Iris pigment epithelial cell (primary cell): ENCODE measurements at places on chromosomes 5 and 9.

- no peak for DNase-seq
Observed at GRCh38 chr9:73844135-73844534, 653.0 kb upstream of the RORB start.

- no peak for DNase-seq
Observed at GRCh38 chr5:110055302-110055701, 365.6 kb downstream of the MAN2A1 start.

GRCh38 chr5:117943541-117943940 is 1044.8 kb downstream of the DTWD2 start:
- DNase-seq: no peak

GRCh38 chr9:110371411-110372007 is 33.8 kb upstream of the TXNDC8 start:
- no peak for DNase-seq

DNA sequence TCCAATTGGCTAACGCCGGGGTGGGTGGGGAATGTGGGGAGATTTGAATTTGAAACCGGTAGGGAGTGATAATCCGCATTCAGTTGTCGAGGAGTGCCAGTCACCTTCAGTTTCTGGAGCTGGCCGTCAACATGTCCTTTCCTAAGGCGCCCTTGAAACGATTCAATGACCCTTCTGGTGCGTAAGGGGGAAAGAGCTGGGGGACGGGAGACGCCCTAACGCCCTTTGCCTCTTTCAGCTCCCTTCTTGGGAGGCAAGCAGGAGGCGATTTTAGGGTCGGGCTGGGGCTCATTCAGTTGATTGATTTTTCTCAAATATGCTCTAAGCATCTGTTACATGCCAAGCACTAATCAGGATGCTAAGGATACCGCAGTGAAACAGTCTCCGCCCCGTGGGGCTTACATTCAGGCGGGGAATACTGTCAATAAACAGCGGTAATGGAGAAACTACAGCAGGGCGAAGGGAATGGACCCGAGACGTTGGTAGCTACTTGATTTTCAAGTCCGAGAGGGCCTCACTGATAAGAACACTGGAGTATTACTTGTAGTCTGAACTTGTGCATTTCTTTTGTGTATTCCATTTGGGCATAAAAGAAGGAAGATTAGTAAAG is at the start of gene HMMR:
Gene HMMR (plus strand): TSS at position 71 of the 610 bp plus-strand sequence. CDS start 61 bp downstream, at position 132.
- DNase-seq: peak; percentile 55

- no peak for DNase-seq
Observed at GRCh38 chr5:45262061-45262590, 434.1 kb downstream of the HCN1 start.

DNA sequence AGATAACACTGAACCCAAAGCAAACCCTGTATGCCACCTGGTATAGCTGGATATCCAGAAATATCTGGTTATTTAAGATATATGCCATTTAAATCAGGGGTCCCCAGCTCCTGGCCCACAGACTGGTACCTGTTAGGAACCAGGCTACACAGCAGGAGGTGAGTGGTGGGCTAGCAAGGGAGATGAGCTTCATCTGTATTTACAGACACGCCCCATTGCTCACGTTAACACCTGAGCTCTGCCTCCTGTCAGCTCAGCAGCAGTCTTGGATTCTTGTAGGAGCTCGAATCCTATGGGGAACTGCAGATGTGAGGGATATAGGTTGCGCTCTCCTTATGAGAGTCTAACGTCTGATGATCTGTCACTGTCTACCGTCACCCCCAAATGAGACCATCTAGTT is 646.6 kb downstream of the TLE4 start:
- no peak for DNase-seq

DNA sequence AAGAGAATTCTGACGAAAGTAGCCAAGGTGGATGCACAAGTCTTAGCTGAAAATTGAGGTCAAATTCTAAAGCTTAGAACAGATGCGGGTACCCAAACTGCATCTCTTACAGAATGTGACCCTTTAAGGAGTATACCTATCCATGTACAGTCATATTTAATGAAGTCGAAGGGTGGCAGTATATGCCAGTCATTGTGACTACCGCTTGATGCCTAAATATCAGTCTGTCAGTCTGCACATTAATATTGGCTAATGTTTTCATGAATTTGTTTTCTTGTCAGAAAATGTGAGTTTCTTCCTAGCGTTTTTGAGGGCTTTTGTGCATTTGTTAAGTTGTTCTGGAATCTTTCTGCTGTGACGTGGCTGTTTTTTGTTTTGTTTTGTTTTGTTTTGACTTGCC is 264.5 kb upstream of the ELAVL2 start:
- DNase-seq: no peak

DNA sequence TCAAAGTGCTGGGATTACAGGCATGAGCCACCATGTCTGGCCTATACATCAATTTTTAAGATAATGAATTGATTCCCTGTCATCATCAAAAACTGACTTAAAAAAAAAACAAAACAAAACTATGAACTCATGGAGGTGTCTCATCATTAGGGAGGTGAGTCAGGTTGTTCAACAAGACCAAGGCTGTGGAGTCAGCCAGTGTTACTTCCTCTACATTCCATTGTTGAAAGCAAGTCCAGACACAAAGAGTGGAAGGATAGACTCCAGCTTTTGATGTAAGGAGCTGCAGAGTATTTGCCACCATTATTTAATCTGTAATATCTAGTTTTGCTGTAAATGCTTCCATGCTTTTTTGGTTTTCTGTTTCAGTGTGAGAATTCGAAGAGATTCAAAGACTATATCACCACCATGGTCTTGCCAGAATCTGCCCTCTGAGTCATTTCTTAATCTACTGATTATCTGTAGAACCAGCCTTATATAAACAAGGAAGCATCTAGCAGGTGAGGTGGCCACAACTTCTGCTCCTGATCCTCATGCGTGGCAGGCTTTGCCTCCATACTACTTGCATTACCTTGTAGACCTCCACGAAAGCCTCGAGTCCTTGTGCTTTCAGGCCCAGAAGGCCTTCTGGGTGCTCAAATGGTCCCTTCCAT is 156.1 kb downstream of the FGF1 start:
- peak; percentile 83 for DNase-seq

GRCh38 chr9:130001190-130001589 is 41.8 kb downstream of the FNBP1 start:
- no peak for DNase-seq

DNA sequence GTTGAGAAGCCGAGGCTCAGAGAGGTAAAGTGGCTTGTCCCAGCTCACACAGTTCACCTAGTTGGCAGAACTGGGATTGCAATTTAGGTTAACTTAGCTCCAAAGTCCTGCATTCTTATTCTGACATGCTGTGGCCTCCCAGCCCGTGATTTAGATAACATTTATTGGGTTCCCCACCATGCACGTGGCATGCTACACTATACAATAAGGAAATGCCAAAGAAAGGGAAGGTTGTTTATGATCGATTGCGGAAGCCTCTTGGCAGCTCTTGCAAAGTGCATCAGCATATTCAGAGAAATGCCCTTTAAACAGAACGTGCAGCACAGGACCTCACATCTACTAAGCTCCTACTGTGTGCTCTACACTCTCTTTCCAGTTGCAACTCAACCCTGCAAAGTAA is 3.2 kb downstream of the NEURL1B start:
- DNase-seq: no peak

- no peak for DNase-seq
Observed at GRCh38 chr9:98555651-98556465, 152.9 kb downstream of the GABBR2 start.

DNA sequence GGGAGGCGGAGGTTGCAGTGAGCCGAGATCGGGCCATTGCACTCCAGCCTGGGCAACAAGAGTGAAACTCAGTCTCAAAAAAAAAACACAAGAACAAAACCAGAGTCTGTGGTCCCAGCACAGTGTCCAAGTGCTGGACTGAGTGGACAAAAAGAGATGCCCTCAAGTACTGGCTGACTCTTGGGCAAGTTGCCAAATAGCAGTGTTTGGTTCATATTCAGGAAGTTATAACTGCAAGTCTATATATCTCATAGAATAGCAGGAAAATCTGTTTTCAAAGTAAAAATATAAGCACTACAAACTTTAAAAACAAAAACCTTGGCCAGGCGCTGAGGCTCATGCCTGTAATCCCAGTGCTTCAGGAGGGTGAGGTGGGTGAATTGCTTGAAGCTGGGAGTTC is 7.3 kb downstream of the HABP4 start:
- no peak for DNase-seq

DNA sequence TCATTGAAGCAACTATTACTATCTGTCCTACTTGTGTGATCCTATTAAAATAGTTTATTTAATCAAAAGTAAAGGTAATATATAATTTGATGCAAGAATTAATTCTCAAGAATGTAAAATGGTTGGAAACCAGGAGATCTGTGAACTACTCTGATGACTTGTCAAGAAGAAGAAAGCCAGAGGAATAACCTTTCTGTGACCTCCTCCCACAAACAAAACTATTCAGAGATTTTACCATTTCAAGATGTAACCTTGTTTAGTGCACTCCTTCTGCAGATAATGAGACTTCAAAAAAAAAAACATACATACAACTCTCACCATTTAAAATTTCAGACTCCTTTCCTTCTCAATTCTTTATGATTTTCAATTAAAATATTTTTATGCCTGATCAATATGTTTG is 79.5 kb downstream of the RFX3 start:
- DNase-seq: peak; percentile 56

- no peak for DNase-seq
Observed at GRCh38 chr9:71368157-71368556, 246.7 kb upstream of the TRPM3 start.

DNA sequence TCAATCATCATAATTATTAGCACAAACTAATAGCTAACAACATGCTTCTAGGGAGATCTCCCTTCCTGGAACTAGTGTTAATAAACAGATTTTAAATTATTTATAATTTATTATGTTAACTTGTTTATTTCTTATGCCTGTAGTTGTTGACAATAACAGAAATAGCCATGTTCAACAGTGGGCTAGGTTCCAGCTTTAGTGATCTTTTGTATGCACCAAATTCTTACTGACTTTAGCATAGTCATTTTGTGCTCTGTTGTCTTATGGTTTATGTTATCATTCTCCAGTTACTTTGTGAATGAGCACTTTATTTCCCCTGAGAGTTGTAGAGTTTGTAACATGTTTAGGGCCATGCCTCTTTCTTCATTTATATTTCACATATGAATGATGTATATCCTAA is 70.6 kb downstream of the TMEM252 start:
- no peak for DNase-seq

GRCh38 chr9:121849554-121849953 is 198.1 kb downstream of the DAB2IP start:
- DNase-seq: no peak

DNA sequence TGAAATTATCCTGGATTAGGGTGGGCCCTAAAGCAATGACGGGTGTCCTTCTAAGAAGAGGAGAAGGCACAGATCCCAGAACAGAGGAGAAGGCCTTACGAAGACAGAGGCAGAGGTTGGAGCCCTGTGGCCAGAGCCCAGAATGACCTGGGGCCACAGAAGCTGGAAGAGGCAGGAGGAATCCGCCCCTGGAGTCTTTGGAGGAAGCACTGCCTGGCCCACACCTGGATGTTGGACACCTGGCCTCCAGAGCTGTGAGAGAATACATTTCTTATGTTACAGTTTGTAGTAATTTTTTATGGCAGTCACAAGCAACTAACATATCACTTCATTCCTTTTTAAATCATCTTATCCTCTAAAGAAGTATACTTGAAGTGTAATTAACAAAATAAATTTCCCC is 8.5 kb downstream of the MRPL36 start:
- no peak for DNase-seq

DNA sequence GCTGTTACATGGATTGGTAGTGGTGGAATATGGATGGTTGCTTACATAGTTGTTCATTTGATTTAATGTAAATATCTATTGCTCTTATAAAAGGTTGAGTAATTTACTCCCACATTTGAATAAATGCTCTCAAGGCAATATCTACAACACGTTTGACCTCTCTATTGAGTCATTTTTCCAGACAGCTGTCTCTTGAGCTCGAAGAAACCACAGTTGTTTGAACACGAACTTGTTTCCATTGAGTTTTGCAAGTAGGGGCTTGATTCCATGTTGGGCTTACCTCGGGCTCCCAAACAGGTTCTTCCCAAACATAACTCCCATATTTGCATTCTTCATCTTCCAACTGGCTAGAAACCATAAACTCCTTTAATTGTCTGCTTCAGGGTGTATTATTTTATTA is 115.0 kb upstream of the HMHB1 start:
- DNase-seq: peak; percentile 15

DNA sequence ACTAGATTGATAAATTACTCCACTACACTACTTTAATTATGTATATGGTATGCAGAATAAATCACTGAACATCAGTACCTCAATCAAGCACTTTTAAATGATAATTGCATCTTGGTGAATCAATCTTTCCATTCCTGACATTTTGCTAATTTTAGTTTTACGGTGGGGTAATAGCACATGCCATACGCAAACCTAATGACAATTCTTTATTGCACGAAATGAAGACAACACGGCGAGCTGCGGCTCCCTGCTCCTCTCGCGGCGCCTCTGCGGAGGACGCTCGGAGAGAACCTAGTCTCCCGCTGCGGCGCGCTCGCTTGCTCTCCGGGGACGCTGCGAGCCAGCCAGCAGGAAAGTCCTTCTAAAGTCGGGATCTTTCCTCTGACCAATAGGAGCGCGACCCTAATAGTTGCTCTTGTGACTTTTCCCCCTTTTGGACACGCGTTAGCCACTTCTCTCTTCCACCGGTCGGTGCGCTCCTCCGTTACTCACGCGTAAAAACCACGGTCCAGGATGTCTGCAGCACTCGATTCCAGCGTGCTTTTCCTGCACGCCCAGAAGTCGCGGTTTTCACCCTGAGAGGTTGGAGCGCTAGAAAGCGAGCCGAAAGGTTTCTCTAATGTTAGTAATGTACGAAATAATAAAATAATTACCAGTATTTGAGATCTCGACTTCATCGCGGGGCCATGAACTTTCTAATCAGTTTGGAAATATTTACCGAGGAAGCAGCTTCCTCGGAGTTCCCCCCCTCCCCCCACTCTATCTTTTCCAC is 1.0 kb upstream of the MEF2C start:
- DNase-seq: peak; percentile 57

DNA sequence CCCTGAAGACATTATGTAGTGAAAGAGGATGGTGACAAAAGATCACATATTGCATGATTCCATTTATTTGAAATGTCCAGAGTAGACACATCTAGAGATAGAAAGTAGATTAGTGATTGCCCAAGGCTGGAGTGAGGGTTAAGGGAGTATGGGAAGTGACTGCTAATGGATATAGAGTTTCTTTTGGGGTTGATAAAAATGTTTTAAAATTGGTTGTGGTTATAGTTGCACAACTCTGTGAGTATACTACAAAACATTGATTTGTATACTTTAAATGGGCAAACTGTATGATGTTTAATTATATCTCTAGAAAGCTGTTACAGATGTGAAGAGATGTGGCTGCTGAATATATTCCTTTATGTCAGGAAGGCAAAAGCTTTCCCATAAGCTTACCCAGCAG is 202.8 kb downstream of the CCDC171 start:
- peak; percentile 20 for DNase-seq

GRCh38 chr5:14752497-14753071 is 88.1 kb downstream of the OTULIN start:
- DNase-seq: no peak
